ENCODE measurements at places on chromosomes 13 and 19.

GRCh38 chr13:113539176-113539575, 45.4 kb upstream of the TFDP1 start:
- DNase-seq, result peak; percentile 39

DNA sequence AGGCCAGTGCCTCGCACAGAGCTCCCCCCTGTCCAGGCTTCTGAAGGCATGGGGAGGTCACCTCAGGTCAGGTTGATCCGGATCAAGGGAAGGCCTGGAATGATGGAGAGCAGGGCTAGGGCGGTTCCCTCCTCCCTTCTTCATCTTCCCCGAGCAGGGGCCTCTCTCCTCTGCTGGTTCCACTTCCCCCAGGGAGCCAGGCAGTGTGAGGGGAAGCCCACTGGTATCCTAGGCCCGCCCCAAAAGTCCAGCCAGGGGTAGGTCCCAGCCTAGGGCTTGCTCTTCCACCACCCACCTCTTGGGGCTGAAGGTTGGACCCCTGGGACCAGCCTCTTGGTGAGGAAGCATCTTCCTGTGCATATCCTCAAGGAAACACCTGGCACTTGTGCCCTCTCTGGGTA, 16.4 kb upstream of the PRR19 start:
- DNase-seq, result no peak

- no peak for DNase-seq
These were observed 232.6 kb upstream of the GPC6 start for GRCh38 chr13:92994056-92994455.

- DNase-seq, result no peak
These were observed 76.8 kb upstream of the PCDH8 start for GRCh38 chr13:52925251-52925650.

GRCh38 chr13:107574517-107575210, 640.7 kb downstream of the LIG4 start:
- no peak for DNase-seq

GRCh38 chr13:80132741-80133601, 208.0 kb downstream of the SPRY2 start:
- DNase-seq, result peak; percentile 54

- DNase-seq, result no peak
These were observed 8.8 kb upstream of the CACNG6 start for GRCh38 chr19:53982611-53983010.

GRCh38 chr19:41031916-41032315, 40.8 kb downstream of the CYP2B6 start:
- peak; percentile 7 for DNase-seq

GRCh38 chr19:55578761-55579747, 1.6 kb downstream of the ZNF579 start:
- DNase-seq, result no peak

GRCh38 chr19:51931921-51932320, 4.6 kb downstream of the ZNF613 start:
- no peak for DNase-seq

GRCh38 chr19:38763795-38764220, 9.5 kb downstream of the LGALS7 start:
- DNase-seq, result no peak

DNA sequence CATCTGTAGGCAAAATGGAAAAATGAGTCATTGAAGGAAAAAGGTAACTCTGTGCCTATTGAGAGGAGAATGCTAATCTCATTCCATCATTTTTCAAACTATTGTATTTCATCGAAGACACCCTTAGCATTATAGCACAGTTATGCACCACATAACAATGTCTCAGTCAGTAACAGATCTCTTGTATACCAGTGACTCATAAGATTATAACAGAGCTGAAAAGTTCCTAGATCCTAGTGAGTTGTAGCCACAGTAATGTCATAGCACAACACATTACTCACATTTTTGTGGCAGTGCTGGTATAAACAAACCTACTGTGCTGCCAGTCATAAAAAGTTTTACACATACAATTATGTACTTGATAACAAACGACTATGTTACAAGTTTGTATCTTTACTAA, 1077.6 kb downstream of the DIAPH3 start:
- DNase-seq, result no peak

DNA sequence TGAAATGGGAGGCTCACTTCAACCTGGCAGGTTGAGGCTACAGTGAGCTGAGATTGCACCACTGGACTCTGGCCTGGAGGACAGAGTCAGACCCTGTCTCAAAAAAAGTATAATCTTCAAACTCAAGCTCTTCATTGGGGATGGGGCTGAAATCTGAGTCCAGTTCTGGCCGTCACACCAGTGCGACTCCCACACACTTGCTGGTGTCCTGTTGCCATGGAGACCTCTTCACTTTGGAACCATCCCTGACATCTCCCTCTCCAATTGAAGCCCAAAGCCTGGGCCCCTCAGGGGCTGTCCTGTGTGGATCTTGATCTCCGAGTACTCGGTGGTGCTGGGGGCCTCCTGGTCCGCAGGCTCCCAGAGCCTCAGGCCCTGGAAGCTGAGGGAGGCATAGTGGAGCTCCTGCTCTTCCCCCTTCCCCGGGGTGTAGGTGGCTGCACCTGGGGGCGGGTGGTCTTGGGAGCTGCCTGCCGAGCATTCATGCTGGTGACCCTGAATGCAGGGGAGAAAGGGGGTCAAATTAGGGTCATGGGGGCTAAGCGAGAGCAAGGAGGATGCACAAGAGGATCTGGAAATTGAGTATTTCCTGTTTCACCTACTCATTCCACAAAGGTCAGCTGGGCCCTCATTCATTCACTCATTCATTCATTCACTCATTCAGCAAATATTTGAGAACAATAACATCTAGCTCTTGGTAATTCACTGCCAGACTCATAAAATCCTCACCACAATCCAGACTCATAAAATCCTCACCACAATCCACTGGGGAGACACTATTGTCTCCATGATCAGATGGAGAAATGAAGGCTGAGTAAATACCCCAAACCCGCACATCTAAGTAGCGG, 11.0 kb downstream of the SIGLEC11 start:
- no peak for DNase-seq

- DNase-seq, result no peak
These were observed 9.8 kb downstream of the ZNF526 start for GRCh38 chr19:42229855-42230351.

GRCh38 chr19:48393559-48394330, at the start of gene GRIN2D:
TSS of gene GRIN2D (plus strand) at chr19:48393668. CDS start at chr19:48398393, 4,725 bp downstream.
- DNase-seq, result peak; percentile 78

- no peak for DNase-seq
These were observed 411.4 kb downstream of the LIG4 start for GRCh38 chr13:107803822-107804495.

GRCh38 chr13:92602560-92602959, 624.0 kb upstream of the GPC6 start:
- no peak for DNase-seq

GRCh38 chr13:42395086-42395821, 123.3 kb downstream of the AKAP11 start:
- DNase-seq, result no peak

DNA sequence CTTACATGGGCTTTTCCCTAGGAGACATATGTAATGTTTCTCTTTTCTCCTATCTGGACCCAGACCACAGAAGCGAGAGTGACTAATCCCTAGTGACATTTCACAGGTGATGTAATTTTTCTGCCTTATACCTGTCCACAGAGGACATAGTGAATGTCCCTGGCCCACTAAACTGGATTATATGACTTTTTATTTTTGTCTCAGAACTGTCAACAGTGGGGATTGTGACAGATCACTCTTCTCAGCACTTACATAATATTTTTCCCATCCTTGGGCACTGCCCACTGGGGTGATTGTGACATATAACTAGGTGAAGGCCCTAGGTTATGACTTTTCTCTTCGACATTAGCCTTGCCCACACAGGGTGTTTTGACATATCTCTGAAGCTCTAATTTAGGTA, 7.9 kb upstream of the ZNF726 start:
- DNase-seq, result no peak

DNA sequence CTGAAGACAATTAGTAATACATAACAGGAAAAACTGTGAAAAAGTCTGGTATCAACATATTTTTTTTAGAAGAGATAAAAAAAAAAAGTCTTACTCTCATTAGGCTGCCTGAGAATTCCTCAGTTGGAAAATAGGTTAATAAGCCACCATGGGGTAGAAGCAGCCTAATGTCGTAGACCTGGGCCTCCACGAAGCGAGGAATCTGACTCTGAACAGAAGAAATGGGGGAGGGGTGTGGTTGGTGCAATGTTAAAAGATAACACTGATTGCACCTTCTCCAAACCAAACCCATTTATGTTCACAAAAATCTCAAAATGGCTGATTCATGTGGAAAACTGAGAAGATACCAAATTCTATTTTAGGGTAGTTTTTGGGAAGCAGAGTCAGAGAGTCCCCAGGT, 62.4 kb downstream of the MPHOSPH8 start:
- no peak for DNase-seq

DNA sequence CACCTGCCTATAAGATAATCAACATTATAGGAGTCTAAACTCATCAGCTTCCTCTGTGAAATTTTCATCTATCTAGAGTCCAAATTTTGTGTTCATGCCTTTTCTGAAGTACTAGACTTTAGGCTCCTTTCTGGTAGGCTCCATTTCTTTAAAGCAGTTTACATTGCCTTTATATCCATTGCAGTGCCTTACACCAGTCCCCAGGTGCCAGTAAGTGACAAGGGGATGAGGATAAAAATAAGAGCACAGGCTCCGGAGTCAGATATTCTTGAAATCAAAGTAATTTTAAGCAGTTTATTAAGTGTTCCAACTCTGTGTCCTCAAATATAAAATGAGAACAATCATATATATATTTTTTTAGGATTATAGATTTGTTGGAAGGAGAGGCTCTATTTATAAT, 10.6 kb upstream of the CYSLTR2 start:
- no peak for DNase-seq

- DNase-seq, result no peak
These were observed 36.5 kb downstream of the OPA3 start for GRCh38 chr19:45547965-45548609.

DNA sequence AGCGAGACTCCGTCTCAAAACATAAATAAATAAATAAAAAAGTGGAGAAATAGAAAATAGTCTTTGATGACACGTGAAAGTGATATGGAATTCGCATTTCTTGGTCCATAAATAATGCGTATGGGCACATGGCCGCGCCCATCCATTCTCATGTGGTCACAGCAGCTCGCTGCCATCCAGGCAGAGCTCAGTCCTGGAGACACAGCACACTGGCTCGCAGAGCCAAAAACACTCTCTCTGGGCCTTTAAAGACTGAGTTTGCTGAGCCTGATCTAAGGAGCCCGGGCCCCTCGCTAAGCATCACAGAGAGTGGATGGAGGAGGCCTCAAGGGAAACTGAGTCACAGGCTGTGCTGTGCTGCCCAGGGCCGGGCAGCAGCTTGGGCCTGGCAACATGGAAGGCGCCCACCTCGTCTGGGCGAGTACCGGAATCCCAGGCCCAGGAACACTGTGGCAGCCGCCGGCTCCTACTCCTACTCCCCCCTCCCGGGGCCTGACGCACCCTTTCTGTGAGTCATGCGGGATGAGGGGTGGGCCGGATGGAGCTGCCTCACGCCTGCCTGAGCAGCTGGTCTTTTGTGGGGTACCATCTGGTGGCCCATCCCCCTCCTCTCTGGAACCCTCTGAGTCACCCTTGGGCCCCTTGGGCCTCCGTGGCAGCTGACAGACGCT, 28.9 kb upstream of the CACTIN start:
- DNase-seq, result no peak

- no peak for DNase-seq
These were observed 857 bp upstream of the MAP2K7 start for GRCh38 chr19:7902796-7903243.

GRCh38 chr19:51493776-51494175, 7.8 kb downstream of the SIGLEC12 start:
- no peak for DNase-seq

GRCh38 chr13:79445968-79446645, 34.8 kb upstream of the NDFIP2 start:
- peak; percentile 51 for DNase-seq

- no peak for DNase-seq
These were observed 1.7 kb upstream of the ZNF865 start for GRCh38 chr19:55603581-55604292.

- no peak for DNase-seq
These were observed 129.5 kb downstream of the CYSLTR2 start for GRCh38 chr13:48783181-48783630.

DNA sequence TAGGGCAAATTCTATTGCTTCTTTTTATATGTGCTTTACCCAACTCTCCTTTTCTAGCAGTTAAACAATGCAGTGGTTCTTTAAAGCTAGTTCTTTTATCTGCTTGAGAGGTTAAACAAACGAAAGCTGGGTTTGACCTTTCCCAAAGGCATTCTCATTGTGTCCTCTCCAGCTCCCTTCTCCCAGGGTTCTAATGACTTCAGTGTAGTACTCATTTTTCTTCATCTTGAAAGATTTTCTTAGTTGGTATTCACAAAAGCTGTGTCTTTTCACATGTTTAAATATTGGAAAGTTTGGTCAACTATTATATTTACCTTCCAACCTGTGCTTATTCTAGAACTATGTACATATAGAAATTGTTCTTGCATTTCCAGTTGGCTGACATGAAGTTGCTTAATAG, 1.5 kb downstream of the WASF3 start:
- DNase-seq, result no peak

DNA sequence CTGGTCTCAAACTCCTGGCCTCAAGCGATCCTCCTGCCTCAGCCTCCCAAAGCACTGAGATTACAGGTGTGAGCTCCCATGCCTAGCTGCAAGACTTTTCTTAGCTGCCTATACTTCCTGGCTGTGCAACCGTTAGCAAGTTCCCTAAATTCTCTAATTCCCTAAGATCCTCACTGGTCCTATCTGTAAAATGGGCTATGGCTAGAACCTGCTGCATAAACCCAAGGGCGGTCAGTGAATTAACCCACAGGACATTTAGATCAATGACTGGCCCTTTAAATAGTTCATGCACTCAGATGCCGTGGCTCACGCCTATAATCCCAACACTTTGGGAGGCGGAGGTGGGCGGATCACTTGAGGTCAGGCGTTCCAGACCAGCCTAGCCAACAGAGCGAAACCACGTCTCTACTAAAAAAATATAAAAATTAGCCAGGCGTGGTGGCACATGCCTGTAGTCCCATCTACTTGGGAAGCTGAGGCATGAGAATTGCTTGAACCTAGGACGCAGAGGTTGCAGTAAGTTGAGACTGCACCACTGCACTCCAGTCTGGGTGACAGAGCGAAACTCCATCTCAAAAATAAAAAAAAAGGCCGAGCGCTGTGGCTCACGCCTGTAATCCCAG, 4.1 kb upstream of the C19orf53 start:
- DNase-seq, result no peak

DNA sequence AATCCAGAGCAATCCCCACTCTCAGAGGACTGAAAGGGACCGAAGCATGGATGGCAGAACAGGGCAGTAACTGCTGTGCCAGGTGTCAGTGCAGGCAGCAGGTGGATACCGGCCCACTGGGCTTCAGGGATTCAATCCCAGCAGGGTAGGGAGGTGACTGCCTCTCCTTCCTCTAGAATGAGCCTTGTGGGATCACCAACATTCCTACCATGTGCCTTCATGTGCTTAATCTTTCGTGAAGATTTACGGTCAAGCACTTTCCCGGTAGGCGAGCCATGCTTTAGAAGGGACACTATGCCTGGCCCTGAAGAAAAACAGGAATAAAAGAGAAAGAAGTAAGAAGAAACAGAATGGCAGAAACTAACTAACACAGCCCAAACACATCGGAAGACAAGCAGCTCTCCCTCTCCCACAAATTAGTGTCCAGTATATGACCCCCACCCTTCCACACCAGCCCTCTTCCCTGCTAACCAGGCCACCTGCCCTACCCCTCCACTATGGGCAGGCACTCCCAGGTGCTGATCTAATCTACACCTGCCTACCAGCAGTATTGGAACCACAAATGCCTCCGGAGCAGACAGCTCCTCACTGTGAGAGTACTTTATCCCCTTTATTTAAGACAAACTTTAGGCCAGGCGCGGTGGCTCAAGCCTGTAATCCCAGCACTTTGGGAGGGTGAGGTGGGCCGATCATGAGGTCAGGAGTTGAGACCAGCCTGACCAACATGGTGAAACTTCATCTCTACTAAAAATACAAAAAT, 162.5 kb downstream of the NUFIP1 start:
- no peak for DNase-seq
